ENCODE measurements at places on chromosomes 5 and 9.

- no peak for DNase-seq
Measured at GRCh38 chr5:9654886-9655285, 24.7 kb upstream of the TAS2R1 start.

- no peak for DNase-seq
Measured at GRCh38 chr5:53418409-53418808, 62.0 kb upstream of the FST start.

- DNase-seq, result no peak
Measured at GRCh38 chr5:107484281-107484680, 186.5 kb downstream of the EFNA5 start.

DNA sequence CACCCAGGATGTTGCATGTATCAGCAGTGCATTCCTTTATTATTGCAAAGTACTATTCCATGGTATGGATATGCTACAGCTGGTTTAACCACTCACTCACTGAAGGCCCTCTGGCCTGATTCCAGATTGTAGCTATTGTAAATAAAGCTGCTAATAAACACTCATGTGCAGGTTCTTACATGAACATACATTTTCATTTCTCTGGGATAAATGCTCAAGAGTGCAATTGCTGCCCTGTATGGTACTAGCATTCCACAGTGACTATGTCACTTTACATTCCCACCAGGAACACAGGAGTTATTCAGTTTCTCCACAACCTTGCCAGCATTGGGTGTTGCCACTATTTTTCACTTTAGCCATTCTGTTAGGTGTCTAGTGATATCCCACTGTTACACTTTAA, 267.6 kb downstream of the SPOCK1 start:
- DNase-seq, result no peak

DNA sequence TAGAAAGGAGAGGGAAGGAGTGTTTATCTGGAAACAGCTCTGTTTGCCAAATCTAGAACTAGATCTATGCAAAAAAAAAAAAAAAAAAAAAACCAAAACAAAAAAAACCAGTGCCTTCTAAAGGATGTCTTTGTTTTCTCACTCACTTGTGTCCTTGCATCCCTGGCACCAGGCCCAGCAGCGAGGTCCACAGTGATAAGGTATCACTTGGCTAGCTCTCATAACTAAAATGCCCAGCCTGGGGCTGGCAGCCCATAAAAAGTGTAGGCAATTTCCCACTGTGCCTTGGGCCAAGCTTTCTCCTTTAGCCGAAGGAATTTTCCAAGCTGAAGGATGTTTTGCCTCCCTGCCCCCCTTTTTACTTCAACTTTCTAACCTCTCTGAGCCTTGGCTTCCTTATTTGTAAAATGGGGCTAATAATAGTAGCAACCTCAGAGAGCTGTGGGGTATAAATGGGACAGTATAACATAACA, 20.8 kb downstream of the RGS3 start:
- no peak for DNase-seq

DNA sequence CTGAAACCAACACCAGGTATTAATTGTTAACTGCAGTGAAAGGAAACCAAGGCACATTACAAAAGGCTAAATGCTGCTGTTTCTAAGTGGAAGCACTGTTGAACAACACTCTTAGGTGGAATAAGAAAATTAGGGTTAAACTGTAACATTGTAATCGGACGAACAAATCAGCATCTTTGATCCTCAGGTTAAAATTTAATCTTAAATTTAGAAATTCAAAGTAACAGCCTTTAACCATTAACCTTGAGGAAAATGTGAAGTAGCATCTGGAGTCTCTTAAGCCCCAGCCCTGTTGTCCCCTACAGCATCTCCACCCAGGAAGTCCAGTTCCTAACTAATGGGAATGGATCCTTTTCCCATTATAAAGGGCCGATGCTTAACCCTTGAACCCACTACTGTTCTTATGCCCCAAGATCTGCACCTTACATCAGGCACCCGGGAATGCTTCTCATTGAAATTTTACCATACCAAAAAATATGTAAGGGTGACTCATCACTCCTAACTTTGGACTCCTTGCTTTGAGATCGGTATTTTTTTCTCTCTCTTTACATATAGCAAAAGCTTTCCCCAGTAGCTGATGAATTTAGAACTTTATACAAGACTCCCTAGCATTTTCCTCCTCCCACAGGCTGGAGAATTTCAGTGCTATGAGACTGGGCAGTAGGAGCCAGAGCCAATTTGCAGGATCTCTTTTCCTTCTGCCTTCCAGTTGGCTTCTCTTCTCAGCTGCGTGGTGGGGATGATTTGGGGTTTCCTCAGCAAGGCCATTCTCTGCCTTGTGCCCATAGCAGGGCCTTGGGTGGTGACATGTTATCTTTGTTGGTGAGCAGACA, 32.0 kb upstream of the ITGA2 start:
- DNase-seq, result no peak

GRCh38 chr5:157651623-157652376, 438 bp downstream of the SOX30 start:
- peak; percentile 22 for DNase-seq

DNA sequence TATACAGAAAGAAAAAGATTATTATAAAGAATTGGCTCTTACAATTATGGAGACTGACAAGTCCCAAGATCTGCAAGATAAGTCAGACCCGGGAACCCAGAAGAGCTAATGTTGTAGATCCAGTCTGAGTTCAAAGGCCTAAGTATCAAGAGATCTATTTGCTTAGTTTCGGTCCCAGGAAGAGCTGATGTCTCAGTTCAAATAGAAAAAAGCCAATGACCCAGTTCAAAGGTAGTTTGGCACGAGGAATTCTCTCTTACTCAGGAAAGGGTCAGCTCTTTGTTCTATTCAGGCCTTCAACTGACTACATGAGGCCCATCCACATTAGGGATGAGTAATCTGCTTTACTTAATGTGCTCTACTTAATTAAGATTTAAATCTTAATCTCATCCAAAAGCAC, 128.3 kb upstream of the PLCXD3 start:
- no peak for DNase-seq

- no peak for DNase-seq
Measured at GRCh38 chr9:114139071-114139470, 16.3 kb upstream of the COL27A1 start.

GRCh38 chr5:143541943-143542797, 138.7 kb upstream of the NR3C1 start:
- DNase-seq, result no peak
